ENCODE measurements at places on chromosomes 2 and 18.

DNA sequence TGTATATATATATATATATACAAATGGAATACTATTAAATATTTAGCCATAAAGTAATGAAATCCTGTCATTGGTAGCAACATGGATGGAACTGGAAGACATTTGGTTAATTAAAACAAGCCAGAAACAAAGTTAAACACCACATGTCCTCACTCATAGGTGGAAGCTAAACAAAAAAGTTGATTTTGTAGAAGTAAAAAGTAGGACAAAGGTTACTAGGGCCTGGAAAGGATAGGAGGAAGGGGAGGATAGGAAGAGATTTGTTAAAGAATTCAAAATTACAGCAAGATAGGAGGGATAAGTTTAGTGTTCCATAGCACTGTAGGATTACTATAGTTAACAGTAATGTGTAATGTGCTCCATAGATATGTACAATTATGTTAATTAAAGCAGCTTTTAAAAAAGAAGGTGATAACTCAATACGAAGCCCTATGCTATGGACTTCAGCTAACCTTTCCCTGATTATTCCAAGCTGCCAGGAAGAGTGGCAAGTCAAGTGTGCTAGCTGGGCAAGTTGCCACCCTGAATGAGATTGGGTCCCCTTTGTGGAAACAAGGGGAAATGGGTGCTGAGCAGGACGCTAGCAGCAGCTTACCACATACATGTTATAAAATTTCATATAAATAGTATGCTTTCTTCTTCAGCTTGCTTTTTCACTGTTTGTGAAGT lies 12.3 kb downstream of the MERTK start:
- no peak for DNase-seq

- DNase-seq: no peak
Measured at GRCh38 chr18:8337211-8337610, 272.0 kb upstream of the RAB12 start.

GRCh38 chr2:241741016-241741415 lies 6.6 kb downstream of the D2HGDH start:
- no peak for DNase-seq

GRCh38 chr2:21220930-21221329 lies 97.2 kb downstream of the TDRD15 start:
- no peak for DNase-seq

- no peak for DNase-seq
Measured at GRCh38 chr2:41206004-41206403, 754.1 kb upstream of the SLC8A1 start.

GRCh38 chr18:4360221-4360715 lies 94.8 kb downstream of the DLGAP1 start:
- DNase-seq: no peak

- no peak for DNase-seq
Measured at GRCh38 chr2:203934711-203935438, 1.7 kb upstream of the ICOS start.

- DNase-seq: peak; percentile 8
Measured at GRCh38 chr2:218074031-218074430, 5.0 kb downstream of the RUFY4 start.

DNA sequence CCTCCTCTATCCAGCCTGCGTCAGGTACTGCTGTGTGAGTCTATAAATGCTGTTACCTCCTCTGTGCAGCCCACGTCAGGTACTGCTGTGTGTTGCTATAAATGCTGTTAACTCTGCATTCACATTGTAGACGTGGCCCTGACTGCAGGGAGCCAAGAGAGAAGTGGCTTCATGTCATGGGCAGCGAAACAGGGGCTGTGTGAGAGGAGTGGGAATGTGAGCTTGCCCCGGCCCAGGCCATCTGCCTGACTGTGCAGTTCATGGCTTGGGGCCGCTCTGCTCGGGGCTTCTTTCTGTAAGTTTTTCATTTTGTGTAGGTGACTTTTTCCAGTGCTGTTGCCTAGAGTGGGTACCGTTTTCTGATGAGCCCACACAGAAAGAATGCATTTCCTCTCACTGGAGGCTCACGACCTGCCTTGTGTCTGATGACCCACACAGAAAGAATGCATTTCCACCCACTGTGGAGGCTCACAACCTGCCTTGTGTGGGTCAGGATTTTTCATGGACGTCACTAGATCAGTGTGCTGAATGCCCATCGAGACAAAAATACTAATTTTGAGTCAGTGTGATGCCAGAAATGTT lies 104.5 kb downstream of the SNTG2 start:
- DNase-seq: no peak

DNA sequence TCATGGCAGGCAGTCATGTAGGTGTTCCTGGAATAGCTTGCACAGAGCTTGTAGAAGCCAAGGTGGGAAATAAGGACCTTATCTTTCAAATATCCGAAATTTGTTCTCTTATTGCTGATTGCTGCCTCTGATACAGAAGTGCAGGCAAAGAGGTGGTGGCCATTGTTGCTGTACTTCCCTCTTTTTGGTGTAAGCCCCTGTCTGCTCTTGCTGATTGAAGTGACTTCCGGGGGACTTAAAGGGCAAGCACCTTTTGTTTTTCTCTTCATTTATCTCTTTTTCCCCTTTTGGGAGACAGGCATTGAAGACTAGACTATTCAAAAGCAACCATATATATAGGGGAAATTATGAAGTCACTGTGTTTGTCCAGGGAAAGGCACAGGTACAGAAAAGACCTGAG lies 131.6 kb upstream of the OTX1 start:
- DNase-seq: no peak

- DNase-seq: no peak
Measured at GRCh38 chr2:154758871-154759270, 60.4 kb downstream of the KCNJ3 start.

DNA sequence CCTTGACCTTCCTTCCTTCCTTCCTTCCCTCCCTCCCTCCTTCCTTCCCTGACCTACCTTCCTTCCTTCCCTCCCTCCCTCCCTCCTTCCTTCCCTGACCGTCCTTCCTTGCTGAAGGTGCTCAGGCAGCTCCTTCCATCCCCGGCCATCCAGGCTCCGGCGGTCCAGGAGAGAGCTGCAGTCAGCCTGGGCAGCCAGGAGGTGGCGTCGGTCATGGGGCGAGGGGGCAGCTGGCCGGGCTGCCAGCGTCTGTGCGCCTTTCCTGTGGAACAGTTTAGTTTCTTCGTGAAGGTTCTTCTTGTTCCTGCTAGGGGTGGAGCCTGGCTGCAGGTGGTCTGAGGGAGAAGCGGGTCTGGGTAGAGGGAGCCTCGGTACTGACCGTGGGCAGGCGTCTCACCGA lies 15.7 kb downstream of the GPR35 start:
- no peak for DNase-seq

DNA sequence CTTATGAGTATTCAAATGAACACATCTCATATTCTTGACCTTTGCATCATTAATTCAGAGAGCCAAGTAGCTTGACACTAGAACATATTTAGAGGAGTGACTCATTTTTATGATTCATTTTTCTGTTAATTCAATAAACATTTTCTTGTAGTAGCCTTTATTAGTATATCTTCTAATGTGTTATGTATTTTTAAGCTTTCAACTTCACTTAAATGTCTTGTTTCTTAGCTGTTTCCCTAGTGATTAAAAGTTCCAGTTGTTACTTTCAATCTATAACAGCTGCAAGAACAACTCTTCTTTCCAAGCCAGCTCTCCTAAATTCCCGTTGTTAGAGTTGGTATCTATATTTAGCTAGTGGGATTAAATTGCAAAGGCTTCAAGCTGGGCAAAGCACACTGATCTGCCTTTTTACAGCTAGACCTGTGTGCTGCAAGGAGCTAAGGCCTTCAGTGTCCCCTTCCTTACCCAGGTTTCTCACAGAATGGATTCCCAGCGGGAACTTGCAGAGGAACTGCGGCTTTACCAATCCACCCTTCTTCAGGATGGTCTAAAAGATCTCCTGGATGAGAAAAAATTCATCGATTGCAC lies at the start of gene KLHL41:
Gene KLHL41, plus strand, starts transcription at position 405 of the 588 bp plus-strand sequence. Its CDS starts 77 bp downstream, at position 482.
- no peak for DNase-seq

DNA sequence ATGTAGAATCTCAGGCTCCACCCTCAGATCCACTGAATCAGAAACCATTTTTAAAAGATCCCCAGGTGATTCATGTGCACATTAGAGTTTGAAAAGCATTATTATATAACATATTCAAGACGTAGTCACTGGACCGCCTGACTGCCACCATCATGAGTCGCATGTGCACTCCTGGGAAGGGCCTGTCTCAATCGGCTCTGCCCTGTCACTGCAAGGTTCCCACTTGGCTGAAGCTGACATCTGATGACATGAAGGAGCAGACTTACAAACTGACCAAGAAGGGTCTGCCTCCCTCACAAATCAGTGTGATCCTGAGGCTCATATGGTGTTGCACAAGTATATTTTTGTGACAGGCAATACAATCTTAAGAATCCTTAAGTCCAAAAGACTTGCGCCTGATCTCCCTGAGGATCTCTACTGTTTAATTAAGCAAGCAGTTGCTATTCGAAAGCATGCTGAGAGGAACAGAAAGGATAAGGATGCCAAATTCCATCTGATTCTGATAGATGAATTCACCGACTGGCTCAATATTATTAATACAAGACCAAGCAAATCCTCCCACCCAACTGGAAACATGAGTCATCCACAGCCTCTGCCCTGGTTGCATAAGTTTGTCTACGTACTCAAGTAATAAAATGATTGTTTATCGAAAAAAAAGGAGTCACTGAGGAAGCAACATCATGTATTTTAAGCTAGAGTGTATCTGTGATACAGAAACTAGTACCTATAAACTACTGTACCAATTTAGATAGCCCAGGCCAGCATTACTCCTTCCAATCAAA lies 26.2 kb downstream of the ATAD2B start:
- DNase-seq: no peak

GRCh38 chr2:144362401-144362800 lies 157.5 kb downstream of the ZEB2 start:
- DNase-seq: no peak

DNA sequence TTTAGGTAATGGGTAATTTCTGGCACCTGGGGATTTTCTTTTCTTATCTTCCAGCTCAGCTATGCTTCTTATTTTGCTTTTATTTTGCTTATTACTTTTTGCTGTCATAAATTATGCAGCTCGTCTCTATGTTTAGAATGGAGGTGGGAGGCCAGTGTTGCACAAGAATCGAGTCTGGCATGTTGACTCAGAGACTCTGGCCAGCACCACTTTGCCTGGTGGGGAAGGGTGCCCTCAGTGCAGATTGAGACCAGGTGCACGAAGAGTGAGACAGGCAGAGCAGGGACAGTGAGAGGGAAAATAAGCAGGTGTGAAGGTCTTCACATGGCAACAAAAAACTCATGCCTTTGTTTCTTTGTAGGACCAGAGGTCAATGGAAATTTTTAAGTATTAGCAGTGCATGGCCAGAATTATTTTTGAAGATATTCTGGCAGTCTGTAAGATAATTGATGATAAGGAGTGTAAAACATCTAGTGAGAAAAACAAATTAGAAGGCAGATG lies 59.2 kb upstream of the SLC5A7 start:
- DNase-seq: no peak

Data from stimulated activated CD8-positive, alpha-beta memory T cell treated with anti-CD3 and anti-CD28 coated beads, Interleukin-2, amount 100 ng/mL, for 48 hours (primary cell).